LoVo (cell line): ENCODE measurements at places on chromosomes 13 and 19.

DNA sequence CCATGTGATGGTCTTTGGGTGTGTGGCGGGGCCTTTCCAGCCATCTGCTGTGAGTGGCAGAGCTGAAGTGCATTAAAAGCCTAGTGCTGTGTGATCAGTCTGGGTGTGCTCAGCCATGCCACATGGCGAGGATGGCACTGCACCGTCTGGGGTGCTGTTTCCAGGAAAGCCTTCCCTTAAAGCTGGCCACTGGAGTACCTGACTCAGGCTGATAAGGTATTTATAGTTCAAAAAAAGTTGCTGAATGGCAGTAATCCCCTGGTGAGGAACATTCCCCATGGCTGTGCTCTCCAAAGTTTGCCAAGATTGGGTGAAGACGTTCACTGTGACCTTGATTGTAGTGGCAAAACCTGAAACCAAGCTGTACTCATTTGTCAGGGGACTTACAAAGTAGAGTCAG, 6.0 kb downstream of the GPI start:
- no peak for DNase-seq

GRCh38 chr13:110338441-110339101, 31.5 kb downstream of the COL4A2 start:
- no peak for DNase-seq

GRCh38 chr13:49298416-49298815, 50.7 kb downstream of the CDADC1 start:
- no peak for DNase-seq

GRCh38 chr13:84870190-84870589, 929.0 kb downstream of the SLITRK6 start:
- no peak for DNase-seq

- peak; percentile 55 for DNase-seq
Observed at GRCh38 chr19:18251587-18252369, 22.5 kb downstream of the IQCN start.

GRCh38 chr13:73754727-73755292, 379.4 kb downstream of the KLF12 start:
- DNase-seq = peak; percentile 74

DNA sequence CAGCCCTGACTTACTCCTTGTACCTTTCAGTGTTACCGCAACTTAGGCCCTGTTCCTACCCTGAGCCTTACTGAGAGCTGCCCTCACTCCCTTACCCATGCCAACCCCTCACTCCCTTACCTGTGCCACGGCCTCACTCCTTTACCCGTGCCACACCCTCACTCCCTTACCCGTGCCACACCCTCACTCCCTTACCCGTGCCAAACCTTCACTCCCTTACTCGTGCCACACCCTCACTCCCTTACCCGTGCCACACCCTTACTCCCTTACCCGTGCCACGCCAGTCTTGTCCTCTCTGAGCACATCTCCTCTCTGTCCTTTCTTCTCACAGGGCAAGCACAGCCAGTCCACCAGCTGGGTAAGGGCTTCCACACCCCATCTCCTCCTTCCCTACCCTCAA, 20.3 kb downstream of the AXL start:
- DNase-seq = no peak

- DNase-seq = no peak
Observed at GRCh38 chr13:84903391-84903790, 895.8 kb downstream of the SLITRK6 start.

DNA sequence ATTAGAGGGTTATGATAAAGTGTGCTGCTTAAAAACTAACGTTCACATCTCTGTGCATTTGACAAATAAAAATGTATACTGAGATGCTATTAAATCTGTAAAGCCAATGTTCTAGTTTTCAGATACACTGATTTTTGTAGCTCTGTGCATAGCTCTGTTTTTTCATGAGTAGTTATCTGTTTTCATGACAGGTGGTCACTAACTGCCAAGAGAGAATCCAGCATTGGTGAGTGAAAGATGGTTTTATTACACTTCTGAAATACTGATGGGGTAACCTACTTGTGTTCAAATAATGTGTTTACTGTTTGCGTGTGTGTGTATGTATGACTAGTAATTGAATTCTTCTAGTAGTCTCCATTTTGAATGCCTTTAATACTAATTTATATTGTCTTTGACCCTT, 29.0 kb downstream of the URI1 start:
- no peak for DNase-seq

DNA sequence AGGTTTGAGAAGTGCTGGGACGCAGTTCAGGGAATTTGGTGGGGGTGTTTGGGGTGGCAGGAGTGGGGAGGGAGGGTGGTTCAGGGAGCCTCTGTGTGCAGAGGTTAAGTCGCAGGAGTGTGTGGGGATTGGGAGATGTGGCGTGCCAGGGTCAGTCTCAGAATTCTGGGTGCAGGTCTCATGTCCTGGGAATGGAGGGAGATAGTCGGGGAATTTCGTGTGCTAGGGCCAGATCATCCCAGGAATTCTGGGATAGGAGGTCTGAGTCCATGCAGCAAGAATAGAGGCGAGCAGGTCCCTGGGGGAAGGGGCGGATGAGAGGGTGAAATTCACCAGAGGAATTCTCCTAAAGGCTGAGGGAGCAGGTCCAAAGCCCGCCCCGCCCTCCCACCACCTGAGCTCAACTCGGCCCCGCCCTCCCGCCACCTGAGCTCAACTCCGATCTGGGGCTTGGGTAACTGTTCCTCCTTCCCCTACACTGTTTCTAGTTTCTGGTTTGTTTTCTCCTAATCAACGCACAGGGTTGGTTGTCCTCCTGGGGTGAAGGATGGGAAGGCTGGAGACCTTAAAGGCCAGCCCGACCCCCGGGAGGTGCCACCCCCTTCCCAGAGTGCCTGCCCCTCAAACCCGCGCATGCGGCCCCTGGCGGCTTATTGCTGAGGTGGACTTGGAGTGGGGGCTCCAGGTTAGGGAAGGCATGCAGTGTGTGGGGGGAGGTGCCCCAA, 15.2 kb downstream of the KCNC3 start:
- no peak for DNase-seq

DNA sequence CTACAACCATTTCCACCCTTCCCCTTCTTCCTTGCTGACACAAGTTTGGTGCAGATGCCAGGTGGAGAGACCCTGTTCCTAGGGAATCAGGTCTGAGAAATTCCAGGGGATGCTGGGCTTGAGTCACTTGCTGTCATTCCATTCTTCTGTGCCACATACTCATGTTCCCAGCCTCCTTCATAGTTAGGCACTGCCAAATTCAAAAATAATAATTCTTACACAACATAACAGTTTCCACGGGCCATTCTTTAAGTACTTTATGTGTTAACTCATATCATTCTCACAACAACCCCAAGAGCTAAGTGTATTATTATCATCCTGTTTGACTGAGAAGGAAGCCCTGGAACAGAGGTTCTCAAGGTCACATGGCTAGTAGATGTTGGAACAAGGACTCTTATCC, 27.1 kb upstream of the POMP start:
- DNase-seq = no peak

- no peak for DNase-seq
Observed at GRCh38 chr19:45812297-45812696, 2.8 kb downstream of the RSPH6A start.

- DNase-seq = no peak
Observed at GRCh38 chr19:55131421-55131820, 14.0 kb upstream of the PPP1R12C start.

GRCh38 chr13:37944081-37944868, 74.7 kb upstream of the TRPC4 start:
- DNase-seq = no peak

DNA sequence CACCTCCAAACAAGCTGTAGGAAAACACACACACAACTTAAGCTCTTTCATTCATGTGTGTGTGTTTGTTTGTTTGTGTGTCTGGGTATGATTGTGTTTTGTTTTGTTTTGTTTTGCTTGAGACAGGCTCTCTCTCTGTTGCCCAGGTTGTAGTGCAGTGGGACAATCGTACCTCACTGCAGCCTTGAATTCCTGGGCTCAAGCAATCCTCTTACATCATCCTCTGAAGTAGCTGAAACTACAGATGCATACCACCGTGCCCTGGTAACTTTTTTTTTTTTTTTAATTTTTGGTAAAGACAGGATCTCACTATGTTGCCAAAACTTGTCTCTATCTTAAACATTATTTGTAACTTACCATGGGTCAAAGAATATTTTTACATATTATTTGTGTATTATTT, 431.7 kb downstream of the SLITRK1 start:
- no peak for DNase-seq

GRCh38 chr19:12749938-12750521, 1.6 kb upstream of the BEST2 start:
- DNase-seq = no peak

- DNase-seq = no peak
Observed at GRCh38 chr19:31600731-31601295, 251.6 kb upstream of the TSHZ3 start.

- peak; percentile 20 for DNase-seq
Observed at GRCh38 chr13:41075034-41075433, 13.7 kb downstream of the WBP4 start.

DNA sequence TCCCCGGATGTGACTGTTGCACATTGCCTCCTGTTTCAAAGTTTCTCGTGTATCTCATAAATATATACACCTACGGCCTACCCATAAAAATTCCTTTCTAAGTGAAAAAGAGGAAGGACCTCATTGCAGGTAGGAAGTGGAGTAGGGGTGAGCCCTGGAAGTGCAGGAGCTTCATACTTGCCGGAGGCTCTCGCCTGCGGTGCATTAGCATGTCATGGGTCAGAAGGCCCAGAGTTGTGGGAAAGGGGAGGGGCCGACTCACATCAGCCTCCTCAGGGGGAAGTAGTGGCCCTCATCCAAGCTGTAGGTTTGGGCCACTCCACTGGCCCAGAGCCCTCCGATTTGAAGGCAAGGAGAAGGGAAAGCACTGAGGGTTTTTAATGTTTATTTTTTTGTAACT, 26.0 kb upstream of the IRS2 start:
- no peak for DNase-seq

DNA sequence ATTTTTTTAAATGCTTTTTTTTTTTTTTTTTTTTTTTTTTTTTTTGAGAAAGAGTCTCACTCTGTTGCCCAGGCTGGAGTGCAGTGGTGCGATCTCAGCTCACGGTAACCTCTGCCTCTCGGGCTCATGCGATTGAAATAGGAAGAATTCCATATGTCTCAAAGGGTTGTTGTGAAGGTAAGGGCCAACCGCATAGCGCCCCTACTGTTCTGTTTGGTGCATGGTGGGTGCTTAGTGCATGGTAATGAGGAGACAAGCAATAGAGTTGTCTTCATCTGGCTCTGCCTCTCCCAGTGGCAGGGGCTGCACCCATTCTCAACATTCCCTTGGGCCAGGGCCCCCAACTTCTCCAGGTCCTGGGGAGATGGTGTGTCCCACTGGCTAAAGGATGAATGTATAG, 68.7 kb downstream of the RASL11A start:
- DNase-seq = peak; percentile 57

GRCh38 chr13:62997038-62997599, 1581.5 kb upstream of the PCDH20 start:
- no peak for DNase-seq

DNA sequence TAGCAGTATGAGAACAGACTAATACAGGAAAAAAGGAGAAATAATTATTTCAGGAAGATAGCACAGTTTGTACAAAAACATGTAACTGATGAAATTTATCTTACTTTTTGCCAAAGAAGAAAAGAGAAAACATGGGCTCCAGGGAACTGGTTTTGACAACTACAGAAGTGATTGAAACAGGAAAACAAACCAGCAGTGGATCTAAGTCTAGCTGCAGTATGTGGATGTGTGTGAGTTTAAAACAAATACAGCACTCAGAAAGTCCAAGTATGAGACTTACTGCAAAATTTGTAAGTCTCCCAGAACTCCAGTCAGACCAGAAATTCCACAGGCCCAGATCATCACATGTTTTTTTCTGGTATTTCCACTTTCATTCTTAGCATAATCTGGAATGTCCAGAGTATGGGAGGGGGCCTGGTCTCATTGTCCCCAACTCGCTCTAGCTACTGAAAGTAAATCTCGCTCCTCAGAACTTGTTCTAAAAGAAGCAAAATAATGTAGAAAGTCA, 259.5 kb downstream of the NHLRC3 start:
- DNase-seq = no peak

GRCh38 chr13:59061621-59062020, 1102.1 kb downstream of the DIAPH3 start:
- no peak for DNase-seq

GRCh38 chr13:25469169-25469525, 97.4 kb downstream of the ATP8A2 start:
- DNase-seq = no peak

GRCh38 chr13:100438059-100438788, 150.4 kb downstream of the GGACT start:
- DNase-seq = no peak

- no peak for DNase-seq
Observed at GRCh38 chr13:97280478-97280877, 58.3 kb downstream of the MBNL2 start.

GRCh38 chr13:23969647-23970046, 72.3 kb upstream of the C1QTNF9B start:
- no peak for DNase-seq

GRCh38 chr13:30510811-30511371, 45.2 kb upstream of the HMGB1 start:
- no peak for DNase-seq

- peak; percentile 65 for DNase-seq
Observed at GRCh38 chr13:113448545-113448884, 4.8 kb downstream of the ADPRHL1 start.

DNA sequence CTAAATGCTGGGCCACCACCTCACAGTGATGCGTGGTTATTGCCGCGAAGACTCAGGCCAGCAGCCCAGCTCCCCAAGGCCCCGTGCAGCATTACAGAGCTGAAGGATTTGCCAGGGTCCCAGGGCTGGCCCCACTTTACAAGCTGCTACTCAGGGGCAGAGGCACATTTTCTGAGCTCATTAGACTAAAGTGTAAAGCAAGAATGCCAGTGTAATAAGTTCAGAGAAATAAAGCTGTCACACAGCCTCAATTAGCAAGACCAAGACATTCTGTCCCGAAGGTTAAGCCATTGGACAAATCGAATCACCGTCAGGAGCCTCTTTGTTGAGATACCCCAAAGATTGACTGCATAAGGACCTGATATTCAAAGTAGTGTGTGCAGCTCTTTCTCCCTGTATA, 428.4 kb downstream of the EFNB2 start:
- no peak for DNase-seq

DNA sequence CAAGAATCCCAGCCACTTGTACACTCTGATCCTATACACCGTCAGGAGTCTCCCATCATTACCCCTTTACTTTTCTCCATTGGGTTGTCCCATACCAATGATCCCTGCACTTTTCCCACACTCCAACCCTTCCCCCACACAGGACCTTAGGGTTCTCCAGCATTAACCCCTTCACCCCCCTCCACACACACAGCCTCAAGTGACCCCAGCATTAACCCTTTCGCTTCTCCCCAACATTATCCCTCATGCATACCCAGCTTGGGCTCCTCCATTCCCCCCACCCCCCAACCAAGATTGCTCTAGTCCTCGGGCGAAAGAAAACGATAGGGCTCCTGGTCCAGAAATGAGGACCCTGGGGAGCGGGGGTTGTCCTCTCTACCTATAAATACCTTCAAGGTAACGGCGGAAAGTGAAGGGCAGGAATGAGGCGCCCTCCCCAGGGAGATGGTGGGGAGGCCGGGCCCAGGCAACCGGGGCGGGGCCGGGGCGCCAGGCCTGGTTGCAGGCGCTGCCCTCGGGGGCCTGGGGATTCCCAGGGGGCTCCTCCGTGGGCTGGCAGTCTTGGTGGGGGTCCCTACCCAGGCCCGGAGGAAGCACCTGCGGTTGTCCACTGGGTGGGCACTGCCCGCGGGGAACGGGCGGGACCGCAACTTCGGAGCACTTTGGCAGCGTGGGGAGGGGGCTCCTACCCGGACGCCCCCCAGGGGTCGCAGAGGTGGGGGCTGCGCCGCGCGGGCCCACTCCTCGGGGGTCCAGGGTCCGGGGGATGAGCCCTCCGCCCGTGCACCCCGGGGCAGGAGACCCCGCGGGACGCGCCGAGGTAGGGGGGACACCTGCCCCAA, 757 bp downstream of the WIZ start:
- DNase-seq = no peak

- no peak for DNase-seq
Observed at GRCh38 chr19:21151460-21151859, 9.6 kb downstream of the ZNF431 start.
